ENCODE measurements at places on chromosomes 13 and 19. TPM values are rescaled to one million over a fixed set of nuclear protein-coding genes. Genes with fewer than 3 reads are reported as not detected.

GRCh38 chr13:42905579-42905978 lies 86.5 kb downstream of the EPSTI1 start:
- no peaks in the 10 kb centered on the region for H3K27me3 ChIP-seq
- DNase-seq = no peak
- no peak overlapping the region for H3K4me3 ChIP-seq
- H3K4me1 ChIP-seq = no peaks in the 10 kb centered on the region
- H3K27ac ChIP-seq = no peak overlapping the region

DNA sequence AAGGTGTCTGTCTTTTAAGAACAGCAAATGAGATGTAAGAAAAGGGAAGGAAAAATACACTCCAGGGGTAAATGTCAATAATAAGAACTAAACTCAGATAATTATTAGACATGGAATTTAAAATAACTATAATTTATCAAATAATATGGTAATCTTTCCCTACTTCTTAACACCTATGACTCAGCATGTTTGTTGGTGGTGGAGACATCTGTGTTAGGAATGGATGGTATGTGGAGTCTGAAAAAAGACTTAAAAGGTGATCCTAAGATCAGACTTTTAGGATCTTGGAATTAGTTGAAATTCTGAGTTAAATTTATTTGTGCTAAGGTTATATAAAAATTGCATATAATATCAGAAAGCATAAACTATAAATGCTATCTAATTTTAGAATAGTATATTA lies 915.1 kb downstream of the SLITRK5 start:
- H3K4me1 ChIP-seq = no peaks in the 10 kb centered on the region
- H3K27ac ChIP-seq = no peak overlapping the region
- no peak for DNase-seq

DNA sequence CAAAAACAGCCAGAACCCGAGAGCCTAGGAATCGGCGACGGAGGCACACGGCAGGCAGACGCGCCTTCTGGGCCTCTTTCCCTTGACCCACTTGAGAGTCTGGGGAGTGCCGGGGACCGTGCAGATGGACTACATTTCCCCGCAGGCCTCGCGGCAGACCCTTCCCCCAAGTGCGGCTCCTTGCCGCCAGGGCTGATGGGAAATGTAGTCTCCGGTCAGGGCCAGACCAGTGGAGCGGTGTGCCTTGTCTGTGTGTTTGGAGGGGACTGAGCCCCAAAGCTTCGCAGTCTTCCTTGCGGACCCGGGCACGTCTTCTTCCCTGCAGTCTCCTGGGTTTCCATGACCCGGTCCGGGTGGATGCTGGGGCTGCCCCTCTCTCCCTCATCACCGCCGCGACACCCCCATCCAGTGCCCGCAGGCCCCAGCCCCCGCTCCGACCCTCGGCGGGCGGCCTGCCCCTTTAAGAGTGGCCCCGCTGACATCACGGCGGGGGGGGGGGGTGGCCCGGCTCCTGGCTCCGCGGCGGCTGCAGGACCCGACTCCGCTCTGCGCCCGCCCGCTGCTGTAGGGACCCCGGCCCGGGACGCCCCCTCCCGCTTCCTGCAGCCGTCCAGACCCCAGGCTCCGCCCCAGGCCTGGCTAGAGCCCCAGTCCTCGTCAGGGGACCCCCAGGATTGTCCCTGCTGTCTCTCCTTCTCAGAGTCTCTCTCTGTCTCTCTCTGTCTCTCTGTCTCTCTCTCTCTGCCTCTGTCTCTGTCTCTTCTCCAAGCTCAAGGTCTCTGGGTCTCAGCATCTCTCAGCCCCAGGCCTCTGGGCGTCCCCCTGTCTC lies 758 bp upstream of the CACNG7 start:
- peaks cover 92% of the 10 kb centered on the region for H3K27me3 ChIP-seq
- H3K36me3 ChIP-seq = peaks cover 56% of the 10 kb centered on the region
- peak overlapping the region; percentile 83 for H3K4me3 ChIP-seq
- H3K4me1 ChIP-seq = peaks cover 37% of the 10 kb centered on the region

GRCh38 chr13:46206143-46206542 lies 5.6 kb upstream of the LRRC63 start:
- no peak overlapping the region for H3K4me3 ChIP-seq
- DNase-seq = no peak
- H3K27ac ChIP-seq = no peak overlapping the region
- no peaks in the 10 kb centered on the region for H3K36me3 ChIP-seq
- H3K27me3 ChIP-seq = no peaks in the 10 kb centered on the region

GRCh38 chr13:112904436-112904960 lies 64.5 kb upstream of the MCF2L start:
- no peak for DNase-seq
- H3K4me3 ChIP-seq = no peak overlapping the region
- peaks cover 10% of the 10 kb centered on the region for H3K36me3 ChIP-seq
- peaks cover 56% of the 10 kb centered on the region for H3K4me1 ChIP-seq

GRCh38 chr19:54299126-54299498 lies 13.9 kb downstream of the LILRA5 start:
- H3K4me1 ChIP-seq = peaks cover 6% of the 10 kb centered on the region
- H3K27me3 ChIP-seq = peaks cover 54% of the 10 kb centered on the region
- H3K4me3 ChIP-seq = no peak overlapping the region
- no peak overlapping the region for H3K27ac ChIP-seq
- no peaks in the 10 kb centered on the region for H3K36me3 ChIP-seq

DNA sequence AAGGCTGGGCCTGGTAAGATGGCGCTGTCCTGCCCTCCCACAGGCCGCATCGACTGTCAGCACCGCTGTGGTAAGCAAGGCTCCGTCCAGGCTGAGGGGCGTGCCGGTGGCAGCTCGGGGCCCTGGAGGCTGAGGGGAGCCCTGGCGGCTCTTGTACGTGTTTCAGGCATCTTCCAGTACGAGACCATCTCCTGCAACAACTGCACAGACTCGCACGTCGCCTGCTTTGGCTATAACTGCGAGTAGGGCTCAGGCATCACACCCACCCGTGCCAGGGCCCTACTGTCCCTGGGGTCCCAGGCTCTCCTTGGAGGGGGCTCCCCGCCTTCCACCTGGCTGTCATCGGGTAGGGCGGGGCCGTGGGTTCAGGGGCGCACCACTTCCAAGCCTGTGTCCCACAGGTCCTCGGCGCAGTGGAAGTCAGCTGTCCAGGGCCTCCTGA lies 1.2 kb downstream of the IZUMO4 start:
- H3K27ac ChIP-seq = no peak overlapping the region
- H3K4me3 ChIP-seq = peak overlapping the region; percentile 100
- peaks cover 25% of the 10 kb centered on the region for H3K4me1 ChIP-seq
- peaks cover 4% of the 10 kb centered on the region for H3K36me3 ChIP-seq
- no peak for DNase-seq
- H3K27me3 ChIP-seq = no peaks in the 10 kb centered on the region

The ZNF552 gene
- 5.5 TPM for polyA plus RNA-seq

DNA sequence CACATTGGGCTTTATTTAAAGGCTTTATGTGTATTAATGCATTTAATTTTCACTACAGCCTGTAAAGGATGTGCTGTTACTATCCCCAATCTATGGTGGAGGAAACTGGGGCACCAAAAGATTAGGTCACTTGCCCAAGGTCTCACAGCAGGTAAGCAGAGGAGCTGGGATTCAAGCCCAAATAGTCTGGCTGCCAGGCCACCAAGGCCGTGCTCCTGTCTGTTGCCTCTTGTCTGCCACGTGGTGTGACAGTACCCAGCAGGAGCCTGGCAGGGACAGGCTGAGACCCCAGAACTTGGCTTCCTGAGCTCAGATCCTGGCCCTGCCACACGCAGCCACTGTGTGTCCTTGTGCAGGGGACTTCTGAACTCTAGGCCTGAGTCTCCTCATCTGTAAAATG lies 4.5 kb downstream of the NTN5 start:
- H3K27me3 ChIP-seq = no peaks in the 10 kb centered on the region
- no peak overlapping the region for H3K4me3 ChIP-seq
- no peak overlapping the region for H3K27ac ChIP-seq

DNA sequence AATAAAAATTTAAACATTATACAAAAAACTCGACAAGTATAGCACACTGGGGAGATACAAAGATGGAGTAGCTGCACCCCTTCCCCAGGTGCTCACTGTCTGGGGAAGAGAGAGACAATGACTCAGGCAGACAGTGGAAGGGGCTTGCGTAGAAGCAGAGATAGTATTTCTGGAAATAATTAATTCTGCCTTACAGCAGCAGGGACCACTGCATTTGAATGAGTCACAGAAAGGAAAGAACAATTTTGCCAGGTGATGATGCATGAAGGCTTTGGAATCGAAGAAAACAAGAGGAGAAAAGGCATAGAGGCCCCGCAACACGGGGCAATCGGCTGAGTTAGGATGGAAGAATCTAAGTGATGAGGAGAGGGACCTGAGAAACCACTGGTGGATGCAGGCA lies 447.4 kb downstream of the EFNB2 start:
- H3K4me1 ChIP-seq = no peaks in the 10 kb centered on the region
- H3K27me3 ChIP-seq = no peaks in the 10 kb centered on the region
- no peak for DNase-seq
- H3K4me3 ChIP-seq = no peak overlapping the region
- no peaks in the 10 kb centered on the region for H3K36me3 ChIP-seq
- no peak overlapping the region for H3K27ac ChIP-seq

GRCh38 chr13:54165581-54166215 lies 1137.1 kb downstream of the OLFM4 start:
- no peaks in the 10 kb centered on the region for H3K4me1 ChIP-seq
- H3K27ac ChIP-seq = no peak overlapping the region
- H3K4me3 ChIP-seq = no peak overlapping the region

- peak overlapping the region; percentile 25 for H3K27ac ChIP-seq
- H3K36me3 ChIP-seq = peaks cover 7% of the 10 kb centered on the region
- DNase-seq = no peak
- no peak overlapping the region for H3K4me3 ChIP-seq
- peaks cover 3% of the 10 kb centered on the region for H3K4me1 ChIP-seq
These were observed 153.2 kb downstream of the USP12 start for GRCh38 chr13:27018344-27018861.

- no peak for DNase-seq
- no peak overlapping the region for H3K4me3 ChIP-seq
- H3K27me3 ChIP-seq = no peaks in the 10 kb centered on the region
These were observed 423.3 kb downstream of the SPRY2 start for GRCh38 chr13:79917628-79918027.

GRCh38 chr19:15748239-15748638 lies 10.5 kb downstream of the OR10H3 start:
- H3K4me1 ChIP-seq = no peaks in the 10 kb centered on the region
- DNase-seq = no peak

DNA sequence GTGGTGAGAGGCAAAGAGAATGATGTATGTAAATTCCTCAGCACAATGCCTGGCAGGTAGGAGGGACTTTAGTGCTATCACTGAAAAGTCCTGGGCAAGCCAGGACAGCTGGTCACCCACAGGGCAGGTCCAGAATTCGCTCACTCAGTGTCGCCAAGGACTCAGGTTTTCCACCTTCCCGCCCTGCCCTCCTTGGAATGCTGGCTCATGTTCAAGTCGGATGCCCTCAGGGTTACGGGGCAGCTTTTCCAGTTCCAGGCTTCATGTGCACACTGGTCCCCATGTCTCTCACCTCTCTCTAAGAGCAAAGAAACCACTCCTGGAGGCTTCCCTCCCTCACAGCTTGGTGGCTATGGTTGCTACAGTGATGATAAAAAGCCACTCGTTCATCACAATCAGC lies 24.8 kb upstream of the NAXD start:
- no peaks in the 10 kb centered on the region for H3K4me1 ChIP-seq
- no peak for DNase-seq
- H3K36me3 ChIP-seq = no peaks in the 10 kb centered on the region
- H3K4me3 ChIP-seq = no peak overlapping the region
- H3K27me3 ChIP-seq = no peaks in the 10 kb centered on the region

GRCh38 chr13:50128428-50128931 lies 113.2 kb downstream of the KCNRG start:
- no peaks in the 10 kb centered on the region for H3K36me3 ChIP-seq
- peaks cover 67% of the 10 kb centered on the region for H3K4me1 ChIP-seq
- H3K27ac ChIP-seq = peak overlapping the region; percentile 38
- DNase-seq = no peak

The TEX26 gene
- polyA plus RNA-seq = not detected

GRCh38 chr19:7874076-7874896 lies at the start of gene PRR36:
Gene PRR36 (minus strand): TSS chr19:7874390. CDS start chr19:7873689, 701 bp downstream.
- DNase-seq = no peak
- no peak within 1 kb of the TSS for H3K27ac ChIP-seq
- H3K4me1 ChIP-seq = peaks cover 25% of the 10 kb centered on the region
- H3K27me3 ChIP-seq = peaks cover 59% of the 10 kb centered on the region
- no peaks in the 10 kb centered on the region for H3K36me3 ChIP-seq

GRCh38 chr13:37109051-37109678 lies 3.7 kb upstream of the CSNK1A1L start:
- H3K4me1 ChIP-seq = no peaks in the 10 kb centered on the region
- no peak overlapping the region for H3K4me3 ChIP-seq
- H3K27ac ChIP-seq = no peak overlapping the region
- no peaks in the 10 kb centered on the region for H3K36me3 ChIP-seq

DNA sequence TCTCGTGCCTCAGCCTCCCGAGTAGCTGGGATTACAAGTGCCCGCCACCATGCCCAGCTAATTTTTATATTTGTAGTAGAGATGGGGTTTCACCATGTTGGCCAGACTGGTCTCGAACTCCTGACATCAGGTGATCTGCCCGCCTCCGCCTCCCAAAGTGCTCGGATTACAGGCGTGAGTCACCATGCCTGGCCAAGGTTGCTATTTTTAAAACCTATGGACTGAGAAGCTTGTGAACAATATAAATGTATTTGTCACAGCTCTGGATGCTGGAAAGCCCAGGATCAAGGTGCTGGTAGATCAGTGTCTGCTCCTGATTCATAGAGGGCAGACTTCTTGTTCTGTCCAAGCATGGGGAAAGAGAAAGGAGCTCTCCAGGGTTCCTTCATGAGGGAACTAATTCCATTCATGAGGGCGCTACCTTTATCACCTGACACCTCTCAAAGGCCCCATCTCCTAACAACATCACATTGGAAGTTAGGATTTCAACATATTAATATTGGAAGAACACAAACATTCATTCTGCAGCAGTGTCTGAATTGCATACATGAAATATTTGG lies 16.1 kb downstream of the CARD8 start:
- H3K27me3 ChIP-seq = no peaks in the 10 kb centered on the region
- no peak for DNase-seq
- no peak overlapping the region for H3K27ac ChIP-seq
- H3K4me1 ChIP-seq = peaks cover 29% of the 10 kb centered on the region
- H3K36me3 ChIP-seq = peaks cover 29% of the 10 kb centered on the region

The PNMA8B gene
- polyA plus RNA-seq = not detected

The TEX101 gene
- polyA plus RNA-seq = not detected

The PRRG2 gene
- polyA plus RNA-seq = not detected

- peaks cover 24% of the 10 kb centered on the region for H3K4me1 ChIP-seq
- H3K27ac ChIP-seq = peak overlapping the region; percentile 96
- no peaks in the 10 kb centered on the region for H3K27me3 ChIP-seq
- no peaks in the 10 kb centered on the region for H3K36me3 ChIP-seq
These were observed 24.6 kb upstream of the ZNF846 start for GRCh38 chr19:9793071-9793591.

- no peak for DNase-seq
- H3K4me1 ChIP-seq = no peaks in the 10 kb centered on the region
- peaks cover 15% of the 10 kb centered on the region for H3K36me3 ChIP-seq
- H3K4me3 ChIP-seq = no peak overlapping the region
- H3K27me3 ChIP-seq = no peaks in the 10 kb centered on the region
These were observed 220.4 kb downstream of the VWA8 start for GRCh38 chr13:41740479-41740878.

- H3K4me1 ChIP-seq = peaks cover 53% of the 10 kb centered on the region
- no peaks in the 10 kb centered on the region for H3K27me3 ChIP-seq
- DNase-seq = peak; percentile 10
- peak overlapping the region; percentile 74 for H3K4me3 ChIP-seq
These were observed 4.7 kb upstream of the ZNF606 start for GRCh38 chr19:58007285-58007684.

Measured in naive B cell (primary cell).